ENCODE measurements at places on chromosomes 5 and 9.

- no peak for DNase-seq
These were observed 43.1 kb upstream of the TTC39B start for GRCh38 chr9:15349892-15350761.

DNA sequence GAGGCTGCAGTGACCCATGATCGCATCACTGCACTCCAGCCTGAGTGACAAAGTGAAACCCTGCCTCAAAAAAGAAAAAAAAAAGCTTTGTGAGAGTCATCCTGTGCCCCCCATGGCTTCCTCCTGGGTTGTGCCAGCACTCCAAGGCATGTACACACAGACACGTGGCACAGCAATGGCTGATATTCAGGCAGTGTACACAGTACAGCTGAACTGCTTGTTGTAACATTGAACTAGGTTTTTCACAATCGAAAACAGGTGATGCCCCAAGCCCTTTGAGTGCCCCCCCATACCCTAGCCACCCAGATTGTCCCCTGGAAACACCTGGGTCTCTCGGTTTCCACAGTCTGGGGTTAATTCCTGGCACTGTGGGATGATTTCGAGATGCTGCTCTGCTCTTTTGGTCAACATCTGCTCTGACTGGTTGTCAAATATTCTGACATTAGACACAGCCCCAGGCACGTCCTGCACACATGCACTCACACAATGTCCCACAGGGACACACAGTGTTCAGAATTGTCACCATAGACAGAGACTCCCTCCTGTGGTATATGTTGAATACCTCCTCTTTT lies 9.2 kb downstream of the SPINK4 start:
- DNase-seq, result no peak

- DNase-seq, result no peak
These were observed 4.5 kb downstream of the CMBL start for GRCh38 chr5:10303201-10303600.

GRCh38 chr9:2159521-2160454 lies 144.6 kb downstream of the SMARCA2 start:
- DNase-seq, result no peak

- DNase-seq, result no peak
These were observed 61.9 kb downstream of the MROH2B start for GRCh38 chr5:41009232-41009631.

GRCh38 chr9:73179589-73179988 lies 27.9 kb downstream of the ANXA1 start:
- DNase-seq, result no peak

DNA sequence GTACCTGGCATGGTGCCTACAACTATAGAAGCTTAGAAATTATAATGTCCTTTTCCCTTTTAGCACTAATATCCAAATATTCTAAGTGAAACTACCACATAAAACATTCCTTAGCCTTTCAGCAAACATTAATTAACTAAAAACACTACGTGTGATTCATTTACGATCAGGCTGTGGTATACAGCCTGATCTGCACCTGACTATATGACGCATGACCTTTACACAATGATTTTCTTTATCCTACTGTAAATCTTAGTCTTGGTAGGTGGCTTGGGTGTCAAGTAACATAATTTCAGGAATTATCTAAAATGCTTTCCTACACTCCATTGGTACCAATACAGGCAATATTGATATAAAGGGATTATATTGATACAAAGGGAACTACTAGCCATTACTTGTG lies 686.7 kb downstream of the DTWD2 start:
- no peak for DNase-seq

- DNase-seq, result no peak
These were observed 16.0 kb downstream of the ERP44 start for GRCh38 chr9:100082782-100083181.

- DNase-seq, result no peak
These were observed 24.6 kb downstream of the TLE1 start for GRCh38 chr9:81664638-81665222.

- no peak for DNase-seq
These were observed 513.4 kb downstream of the CSNK1G3 start for GRCh38 chr5:124025306-124025845.

GRCh38 chr5:90909940-90910339 lies 351.3 kb downstream of the ADGRV1 start:
- no peak for DNase-seq

GRCh38 chr5:6961837-6962635 lies 248.8 kb downstream of the TENT4A start:
- no peak for DNase-seq

DNA sequence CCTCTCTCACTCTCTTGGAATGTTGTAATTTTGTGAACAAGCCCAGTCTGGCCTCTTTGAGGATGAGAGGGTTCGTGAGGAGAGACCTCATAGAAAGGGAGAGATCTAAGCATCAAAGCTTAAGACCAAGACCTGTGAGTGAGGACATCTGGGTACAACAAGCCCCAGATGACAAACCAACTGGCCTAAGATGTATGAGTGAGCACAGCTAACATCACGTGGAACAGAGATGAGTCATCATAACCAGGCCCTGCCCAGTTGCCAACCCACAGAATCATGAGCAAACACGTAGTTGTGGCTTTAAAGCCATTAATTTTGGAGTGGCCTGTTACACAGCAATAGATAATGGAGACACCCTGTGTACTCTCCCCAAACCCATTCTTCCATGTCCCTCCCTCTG lies 439.1 kb upstream of the KIF2A start:
- no peak for DNase-seq

- DNase-seq, result no peak
These were observed 159.8 kb downstream of the TMC1 start for GRCh38 chr9:72681283-72681630.

- no peak for DNase-seq
These were observed 11.0 kb downstream of the NDUFS4 start for GRCh38 chr5:53571403-53571802.

DNA sequence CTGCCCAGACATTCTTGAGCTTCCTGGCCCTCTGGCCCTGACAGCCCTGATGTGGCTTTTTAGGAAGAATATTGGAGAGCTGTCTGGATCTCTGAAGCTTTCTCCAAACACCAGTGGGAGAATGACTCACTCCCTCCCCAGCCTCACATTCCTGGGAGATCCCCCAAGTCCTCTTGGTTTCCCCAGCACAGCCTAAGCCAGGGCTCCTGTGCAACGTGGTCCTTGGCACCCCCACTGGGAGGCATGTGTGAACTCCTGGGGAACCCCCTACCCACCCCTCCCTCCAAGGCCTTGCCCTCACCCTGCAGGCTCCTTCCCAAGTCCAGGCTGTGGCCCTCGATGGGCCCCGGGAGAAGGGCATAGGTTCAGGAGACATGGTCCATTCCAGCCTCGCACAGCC lies 12.7 kb downstream of the GLIPR2 start:
- no peak for DNase-seq

DNA sequence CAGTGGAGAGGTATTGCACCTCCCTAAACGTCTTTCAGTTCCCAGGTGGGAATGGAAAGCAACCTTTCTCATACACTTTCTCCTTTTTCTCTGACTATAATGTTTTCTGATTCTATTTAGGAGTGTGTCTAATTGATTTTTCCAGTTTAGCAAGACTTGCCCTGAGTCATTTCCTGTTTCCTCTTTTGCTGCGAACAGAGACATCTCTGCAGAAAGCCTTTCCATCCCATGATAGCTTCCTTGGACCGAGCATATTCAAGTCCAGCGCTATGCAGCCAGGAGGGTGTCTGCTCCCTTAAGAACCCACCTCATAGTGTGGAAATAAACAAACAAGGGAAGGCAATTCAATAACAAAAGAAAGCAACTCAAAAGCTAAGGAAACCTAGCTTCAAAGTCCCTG lies 60.0 kb upstream of the CDH6 start:
- DNase-seq, result no peak

DNA sequence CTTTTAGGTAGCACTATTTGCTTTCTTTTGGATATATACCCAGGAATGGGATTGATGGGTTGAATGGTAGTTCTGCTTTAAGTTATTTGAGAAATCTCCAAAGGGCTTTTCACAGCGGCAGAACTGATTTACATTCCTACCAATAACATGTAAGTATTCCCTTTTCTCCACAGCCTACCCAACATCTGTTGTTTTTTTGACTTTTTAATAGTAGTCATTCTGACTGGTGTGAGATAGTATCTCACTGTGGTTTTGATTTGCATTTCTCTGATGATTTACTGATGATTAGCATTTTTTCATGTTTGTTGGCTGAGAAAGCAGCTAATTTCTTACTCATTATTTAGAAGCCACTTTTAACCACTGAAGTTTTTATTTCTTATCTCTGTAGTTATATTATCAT lies 221.1 kb upstream of the ACTBL2 start:
- DNase-seq, result no peak

DNA sequence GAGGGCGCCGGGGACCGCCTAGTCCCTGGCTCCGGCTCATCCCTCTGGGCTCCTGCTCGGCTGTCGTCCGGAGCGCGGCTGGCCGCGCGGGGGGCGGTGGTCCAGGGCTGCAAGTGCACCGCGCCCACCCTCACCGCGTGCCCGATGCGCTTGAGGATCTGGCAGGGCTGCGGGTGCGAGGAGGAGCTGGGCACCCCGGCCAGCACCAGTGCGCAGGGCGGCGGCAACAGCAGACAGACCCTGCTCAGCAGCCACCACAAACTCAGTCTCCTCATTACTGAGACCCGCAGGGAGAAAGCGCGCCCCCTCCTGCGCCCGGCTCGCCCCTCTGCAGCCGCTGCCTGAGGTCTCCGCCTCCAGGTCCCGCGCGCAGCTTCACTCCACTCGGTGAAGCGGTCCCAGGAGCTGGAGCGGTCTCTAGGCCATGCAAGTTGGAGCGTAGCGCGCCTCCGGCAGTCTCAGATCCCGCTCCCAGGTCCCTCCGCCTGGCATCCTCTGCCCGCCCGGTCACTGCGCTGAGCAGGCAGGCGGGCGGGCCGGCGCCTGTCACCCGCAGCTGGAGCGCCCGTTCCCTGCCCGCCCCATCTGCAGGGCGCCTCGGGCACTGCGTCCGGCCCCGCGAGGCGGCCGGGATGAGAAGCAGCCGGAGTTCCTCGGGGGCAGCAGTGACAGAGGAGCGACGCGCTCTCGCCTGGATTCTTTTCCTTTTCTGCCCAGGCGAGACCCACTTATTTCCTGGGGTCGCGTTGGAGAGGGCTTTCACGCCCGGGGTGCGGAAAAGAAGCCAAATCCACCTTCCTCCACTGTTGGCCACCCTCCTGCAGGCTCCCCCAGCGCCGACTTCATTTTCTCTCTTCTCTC lies 512 bp downstream of the GRIN3A start:
- DNase-seq, result no peak

DNA sequence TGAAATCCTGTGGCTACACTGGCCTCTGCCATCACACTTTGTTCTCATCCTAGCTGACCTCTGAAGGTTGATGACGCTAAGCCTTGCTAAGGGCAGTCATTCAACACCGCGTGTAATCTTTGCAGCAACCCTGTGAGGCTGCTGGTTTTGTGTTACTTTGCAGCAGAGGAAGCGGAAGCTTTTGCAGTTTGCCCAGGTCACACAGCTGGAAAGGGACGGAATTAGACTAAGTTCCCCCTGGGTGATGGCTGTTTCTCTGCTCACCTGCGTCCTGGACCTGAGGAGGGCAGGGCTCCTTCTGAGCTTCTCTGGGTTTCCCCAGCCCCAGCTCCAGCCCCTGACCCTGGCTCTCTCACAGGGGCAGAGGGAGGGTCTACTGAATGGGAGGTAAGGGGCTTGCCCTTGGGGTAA lies 7.3 kb upstream of the SLC25A51 start:
- no peak for DNase-seq

DNA sequence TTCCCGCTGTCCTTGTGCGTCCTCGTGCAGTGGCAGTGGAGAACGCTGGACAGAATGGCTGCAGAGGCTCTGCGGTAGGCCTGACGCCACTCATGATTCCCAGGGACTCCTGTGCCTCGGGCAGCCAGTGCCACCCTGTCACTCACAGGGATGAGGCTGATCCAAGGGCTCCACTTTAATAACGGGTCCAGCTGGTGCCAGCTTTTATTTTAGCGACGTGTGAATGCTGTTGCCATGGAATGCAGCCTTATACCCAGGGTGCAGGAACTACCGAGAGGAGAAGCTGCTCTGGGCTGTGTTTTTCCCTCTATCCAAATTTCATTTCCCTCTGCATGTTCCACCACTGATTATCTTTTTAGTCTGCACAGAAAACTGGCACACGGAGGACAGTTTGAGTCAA lies 15.8 kb upstream of the NTNG2 start:
- DNase-seq, result no peak

- DNase-seq, result no peak
These were observed 234.1 kb downstream of the AP3B1 start for GRCh38 chr5:78060421-78060820.

GRCh38 chr9:87445646-87446045 lies 52.0 kb upstream of the DAPK1 start:
- no peak for DNase-seq

- no peak for DNase-seq
These were observed 1.4 kb downstream of the LHX3 start for GRCh38 chr9:136203408-136204144.

- DNase-seq, result no peak
These were observed 479.5 kb upstream of the TNC start for GRCh38 chr9:115597330-115597895.

GRCh38 chr5:74490814-74491213 lies 149.7 kb downstream of the ENC1 start:
- DNase-seq, result no peak

DNA sequence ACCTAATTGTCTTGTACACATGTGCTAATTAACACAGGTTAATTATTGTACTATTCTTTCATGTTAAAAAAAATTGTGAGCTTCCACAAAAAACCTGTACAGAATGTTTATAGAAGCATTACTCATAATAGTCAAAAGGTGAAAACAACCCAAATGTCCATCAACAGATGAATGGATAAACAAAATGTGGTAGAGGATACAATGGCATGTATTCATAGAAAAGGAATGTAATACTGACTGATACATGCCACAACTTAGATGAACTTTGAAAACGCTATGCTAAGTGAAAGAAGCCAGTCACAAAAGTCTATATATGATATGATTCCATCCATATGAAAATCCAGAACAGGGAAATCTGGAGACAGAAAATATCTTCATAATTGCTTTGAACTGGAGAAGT lies 25.6 kb downstream of the RRAGA start:
- DNase-seq, result no peak

GRCh38 chr5:32814620-32815019 lies 103.5 kb downstream of the NPR3 start:
- DNase-seq, result no peak

GRCh38 chr9:107971241-107971640 lies 481.7 kb upstream of the KLF4 start:
- no peak for DNase-seq

All from stimulated activated CD8-positive, alpha-beta memory T cell treated with anti-CD3 and anti-CD28 coated beads, Interleukin-7, amount 100 ng/mL, for 1 hour (primary cell).